Islet precursor cell (in vitro differentiated cells): ENCODE measurements at places on chromosomes 6 and 20.

DNA sequence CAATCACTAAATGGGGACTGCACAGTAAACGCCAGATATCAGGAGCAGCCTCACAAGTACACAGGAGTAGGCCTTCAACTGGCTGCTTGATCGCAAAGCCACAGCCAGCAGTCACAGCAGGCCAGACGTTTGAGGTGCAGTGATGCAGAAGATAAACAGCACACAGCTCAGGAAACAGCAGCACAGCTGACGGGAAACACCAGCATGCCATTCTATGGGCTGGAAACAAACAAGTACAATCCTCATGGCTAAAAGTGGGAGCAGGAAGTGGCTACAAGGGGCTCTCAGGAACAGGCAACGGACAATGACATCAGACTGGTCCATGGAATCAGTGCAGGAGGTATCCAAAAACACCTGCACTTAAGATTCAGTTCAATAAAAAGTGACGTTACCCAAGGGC lies 111.0 kb downstream of the DTNBP1 start:
- DNase-seq = peak; percentile 87

DNA sequence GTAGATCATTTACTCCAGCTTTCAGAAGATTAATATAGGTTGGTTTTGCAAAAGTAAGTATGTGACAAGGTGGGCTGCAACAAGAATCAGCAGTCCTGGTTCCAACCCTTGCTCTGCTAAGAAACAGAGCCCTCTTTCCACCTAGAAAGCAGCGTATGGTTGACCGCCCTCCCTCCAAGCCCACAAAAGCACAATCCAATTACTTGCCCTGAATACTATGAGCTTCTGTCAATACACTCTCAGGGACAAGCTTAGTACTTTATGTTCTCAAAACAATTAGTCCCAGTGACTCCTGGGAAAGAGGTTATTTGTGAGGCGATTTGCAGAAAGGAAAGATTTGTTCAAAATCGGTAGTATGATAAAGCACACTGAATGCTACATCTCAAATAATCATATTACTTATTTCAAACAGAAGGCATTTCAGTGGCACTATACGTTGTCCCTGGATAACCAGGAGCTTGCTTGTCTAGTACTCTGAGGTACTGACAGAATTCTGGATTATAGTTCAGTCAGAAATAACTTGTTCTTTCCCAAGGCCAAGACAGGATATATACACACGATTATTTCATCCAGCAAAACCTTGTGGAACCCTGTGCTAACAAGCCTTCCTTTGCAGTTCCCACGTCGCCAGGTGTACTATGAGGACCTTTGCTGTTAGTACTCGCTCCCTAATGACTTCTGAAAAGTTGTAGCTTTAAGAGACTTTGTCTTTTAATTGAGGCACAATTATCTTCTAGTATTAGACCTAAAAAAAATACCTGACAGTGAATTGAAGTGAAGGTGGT lies 96.9 kb upstream of the ADTRP start:
- no peak for DNase-seq

GRCh38 chr6:114344246-114344970 lies 1.6 kb upstream of the HS3ST5 start:
- DNase-seq = no peak

DNA sequence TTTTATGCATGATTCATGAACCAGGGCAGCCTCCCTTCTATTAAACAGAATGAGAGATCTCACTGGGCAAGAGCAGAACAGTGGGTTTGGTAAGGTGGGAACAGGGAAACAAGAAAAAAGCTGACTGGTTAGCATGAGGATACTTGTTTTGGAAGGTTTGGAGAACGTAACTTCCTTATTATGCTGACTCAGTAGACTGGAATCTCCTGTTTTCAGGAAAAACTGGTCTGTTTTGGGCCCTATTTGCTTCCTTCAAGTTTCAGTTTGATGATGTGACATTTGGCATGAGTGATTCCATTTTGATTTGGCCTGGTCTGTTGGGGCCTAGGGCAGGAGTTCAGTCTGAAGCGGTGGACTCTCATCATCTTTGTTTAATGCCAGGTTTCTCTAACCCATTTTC lies 172.0 kb downstream of the MYLK4 start:
- no peak for DNase-seq

DNA sequence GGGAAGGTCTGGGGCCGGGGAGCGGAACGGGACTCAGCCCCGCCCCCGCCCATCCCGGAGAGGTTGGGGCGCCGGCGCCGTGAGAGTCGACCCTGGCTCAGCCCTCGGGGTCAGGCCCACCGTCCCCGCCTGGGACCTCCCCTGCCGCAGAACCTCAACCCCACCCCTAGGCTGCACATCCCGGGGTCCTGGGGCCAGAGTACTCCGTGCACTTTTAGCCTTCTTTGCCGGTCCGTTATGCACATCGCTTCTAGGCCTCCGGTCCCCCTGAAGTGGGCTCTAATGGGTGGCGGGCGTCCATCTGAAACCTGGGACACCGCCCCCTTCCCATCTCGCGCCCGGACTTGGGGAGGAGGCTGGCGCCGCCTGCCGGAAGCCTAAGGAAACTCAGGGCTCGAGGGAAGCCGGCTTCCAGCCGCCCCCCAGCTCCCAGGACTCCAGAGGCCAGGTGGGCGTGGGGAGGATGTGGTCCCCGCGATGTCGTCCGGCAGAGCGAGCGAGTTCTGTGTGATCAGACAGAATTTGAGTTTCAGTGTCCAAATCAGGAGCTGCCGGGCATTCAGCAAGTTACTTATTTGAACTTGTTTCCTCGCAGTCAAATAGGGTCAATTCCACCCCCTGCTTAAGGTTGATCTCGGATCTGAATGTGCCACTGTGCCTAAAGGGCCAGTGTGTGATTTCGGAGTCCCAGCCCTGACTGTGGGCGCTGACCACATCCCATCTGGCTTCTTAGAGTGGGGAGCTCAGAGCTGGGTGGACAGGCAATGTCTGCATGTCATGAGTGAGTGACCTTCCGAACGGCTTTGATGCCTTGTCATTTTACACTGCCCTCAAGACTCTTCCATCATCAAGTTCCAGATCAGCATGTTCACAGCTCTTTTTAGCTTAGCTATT lies 47.6 kb downstream of the CPXM1 start:
- DNase-seq = peak; percentile 79

- no peak for DNase-seq
Observed at GRCh38 chr6:116884530-116884929, 7.5 kb downstream of the RFX6 start.

DNA sequence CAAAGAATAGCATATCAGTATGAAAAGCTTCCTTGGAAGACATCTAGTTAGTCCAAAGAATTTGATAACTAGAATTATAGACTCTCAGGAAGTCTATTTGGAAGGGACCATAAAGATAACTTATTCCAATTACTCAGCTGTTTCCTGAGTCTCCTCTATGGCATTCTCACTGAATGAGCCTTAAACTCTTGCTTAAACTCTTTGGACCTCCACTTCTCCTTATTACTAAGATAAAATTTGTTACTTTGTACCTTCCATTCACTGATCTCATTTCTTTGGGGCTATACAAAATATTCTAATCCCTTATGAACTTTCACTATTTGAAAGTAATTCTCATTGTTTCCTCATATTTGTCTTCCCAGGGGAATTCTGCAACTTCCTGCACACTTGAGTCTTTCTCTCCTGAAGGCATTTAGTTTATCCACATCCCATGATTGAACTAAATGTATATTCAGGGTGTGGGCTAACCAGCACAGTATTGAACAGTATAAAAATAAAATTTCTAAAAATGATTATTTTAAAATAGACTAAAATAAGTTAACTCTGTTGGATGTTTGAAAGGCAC lies 67.1 kb upstream of the NOTCH4 start:
- no peak for DNase-seq

DNA sequence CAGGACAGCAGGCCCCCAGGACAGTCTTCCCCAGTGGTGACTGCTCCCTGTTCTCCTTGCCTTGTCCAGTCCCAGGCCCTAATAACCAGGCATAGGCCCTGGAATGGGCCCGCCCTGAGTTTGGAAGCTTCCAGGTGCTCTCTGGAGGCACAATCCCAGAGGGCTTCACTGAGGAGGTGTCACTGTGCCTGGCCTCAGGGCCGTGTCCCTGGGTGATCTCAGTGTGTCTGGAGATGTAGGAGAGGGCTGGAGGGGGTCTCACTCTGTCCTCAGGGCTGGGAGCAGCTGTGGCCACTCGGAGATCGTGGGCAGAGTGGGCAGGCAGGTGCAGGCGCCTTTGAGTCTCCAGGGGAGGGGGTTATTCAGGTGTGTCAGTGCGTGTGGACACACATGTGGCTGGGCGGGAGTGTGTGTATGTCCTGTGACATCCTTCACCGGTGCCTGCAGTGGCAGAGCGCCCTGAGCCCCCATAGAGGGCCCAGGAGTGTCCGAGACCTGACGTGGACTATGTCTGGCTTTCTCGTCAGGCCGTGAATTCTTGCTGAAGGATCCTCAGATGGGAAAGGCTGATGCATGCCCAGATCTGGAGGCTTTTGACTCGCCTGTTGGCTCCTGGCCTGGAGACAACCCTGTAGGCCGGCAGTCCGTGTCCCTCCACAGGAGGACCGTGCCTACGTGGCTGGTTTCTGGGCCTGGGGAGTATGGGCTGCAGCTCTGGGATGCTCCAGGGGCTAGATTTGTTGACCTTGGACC lies 5.5 kb upstream of the NPBWR2 start:
- DNase-seq = peak; percentile 49

- DNase-seq = no peak
Observed at GRCh38 chr20:48190757-48191156, 405.5 kb upstream of the SULF2 start.

DNA sequence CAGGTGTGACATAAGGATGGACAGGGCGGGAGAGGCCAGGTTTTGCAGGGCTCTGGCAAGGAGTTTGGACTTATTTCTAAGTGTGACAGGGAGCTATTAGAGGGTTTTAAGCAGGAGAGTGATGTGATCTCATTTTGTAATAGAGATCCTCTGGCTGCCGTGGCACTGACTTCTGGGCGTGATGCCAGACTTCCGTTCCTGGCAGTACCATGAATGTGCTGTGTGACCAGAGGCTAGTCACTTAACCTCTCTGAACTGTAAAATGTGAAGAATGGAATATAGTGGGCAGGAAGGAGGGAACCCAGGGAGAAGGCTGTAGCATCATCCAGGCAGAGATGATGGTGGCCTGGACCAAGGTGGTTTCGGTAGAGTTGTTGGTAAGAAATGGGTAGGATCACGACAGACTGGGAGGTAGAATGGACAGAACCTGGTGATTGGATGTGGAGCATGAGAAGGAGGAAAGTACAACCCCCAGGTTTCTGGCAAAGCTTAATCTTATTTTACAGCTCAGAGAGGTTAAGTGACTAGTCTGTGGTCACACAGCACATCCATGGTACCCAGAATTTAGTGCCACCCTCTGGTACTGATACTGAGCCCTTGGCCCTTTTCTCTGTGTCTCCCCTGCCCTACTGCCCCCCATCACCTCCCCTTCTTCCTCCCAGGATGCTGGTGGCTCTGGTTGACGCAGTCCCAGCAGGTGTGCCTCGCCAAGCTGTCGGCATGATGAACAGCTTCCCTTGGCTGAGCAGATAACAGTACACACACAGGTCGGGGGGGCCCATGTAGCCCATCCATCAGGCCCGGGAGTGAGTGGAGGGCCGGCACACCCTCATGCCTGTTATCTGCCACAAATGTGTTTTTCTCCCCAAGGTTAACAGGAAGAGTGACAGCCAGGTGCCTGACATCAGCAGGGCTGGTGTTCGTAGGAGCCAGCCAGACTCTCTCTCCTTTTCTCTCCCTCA lies 52.9 kb upstream of the CTNNBL1 start:
- DNase-seq = no peak

- no peak for DNase-seq
Observed at GRCh38 chr6:15682965-15683822, 20.4 kb upstream of the DTNBP1 start.

- DNase-seq = no peak
Observed at GRCh38 chr6:117444600-117444999, 18.9 kb upstream of the ROS1 start.

- DNase-seq = no peak
Observed at GRCh38 chr20:12112089-12112474, 194.4 kb downstream of the BTBD3 start.

DNA sequence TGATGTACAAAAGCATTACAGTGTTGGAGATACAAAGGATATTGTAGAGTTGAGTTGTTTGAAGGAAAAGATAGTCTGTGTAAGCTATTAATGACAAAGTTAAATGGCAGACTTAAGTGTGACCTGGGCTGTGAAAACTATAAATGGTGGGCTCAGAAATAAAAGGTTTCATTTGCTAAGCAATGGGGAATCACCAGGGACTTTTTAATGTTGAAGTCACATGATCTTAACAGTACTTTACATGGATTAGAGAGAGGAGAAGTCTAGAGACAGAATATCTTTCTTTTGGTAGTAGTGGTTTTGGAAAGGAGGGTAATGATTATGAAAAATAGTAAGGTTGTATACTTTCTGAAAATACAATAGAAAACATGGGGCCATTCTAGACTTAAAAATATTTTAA lies 67.1 kb downstream of the SCAF8 start:
- DNase-seq = no peak

GRCh38 chr6:14876778-14877613 lies 368.9 kb upstream of the JARID2 start:
- DNase-seq = no peak

GRCh38 chr6:42313941-42314570 lies 96.4 kb upstream of the MRPS10 start:
- DNase-seq = no peak

GRCh38 chr6:44957156-44957555 lies 371.0 kb upstream of the RUNX2 start:
- no peak for DNase-seq

- no peak for DNase-seq
Observed at GRCh38 chr20:51450221-51450712, 92.3 kb downstream of the NFATC2 start.

DNA sequence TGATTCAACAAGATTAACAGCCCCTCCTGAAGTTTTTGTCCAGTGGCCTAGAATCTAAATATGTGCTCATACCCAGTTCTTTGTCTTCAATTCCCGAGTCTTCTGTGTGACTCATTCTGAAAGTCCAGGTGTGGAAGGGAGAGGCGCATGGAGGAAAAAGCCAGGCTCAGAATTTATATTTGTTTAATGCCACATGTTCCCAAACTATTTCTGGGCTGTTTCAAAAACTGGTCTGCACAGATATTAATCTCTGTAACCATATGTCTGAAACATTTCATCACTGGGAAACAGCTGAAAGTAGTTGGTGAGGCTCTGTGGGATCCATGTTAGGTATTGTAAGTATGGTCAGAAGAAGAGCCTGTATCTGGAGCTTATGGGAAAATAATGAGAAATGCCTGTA lies 266.0 kb downstream of the PAX1 start:
- DNase-seq = no peak

DNA sequence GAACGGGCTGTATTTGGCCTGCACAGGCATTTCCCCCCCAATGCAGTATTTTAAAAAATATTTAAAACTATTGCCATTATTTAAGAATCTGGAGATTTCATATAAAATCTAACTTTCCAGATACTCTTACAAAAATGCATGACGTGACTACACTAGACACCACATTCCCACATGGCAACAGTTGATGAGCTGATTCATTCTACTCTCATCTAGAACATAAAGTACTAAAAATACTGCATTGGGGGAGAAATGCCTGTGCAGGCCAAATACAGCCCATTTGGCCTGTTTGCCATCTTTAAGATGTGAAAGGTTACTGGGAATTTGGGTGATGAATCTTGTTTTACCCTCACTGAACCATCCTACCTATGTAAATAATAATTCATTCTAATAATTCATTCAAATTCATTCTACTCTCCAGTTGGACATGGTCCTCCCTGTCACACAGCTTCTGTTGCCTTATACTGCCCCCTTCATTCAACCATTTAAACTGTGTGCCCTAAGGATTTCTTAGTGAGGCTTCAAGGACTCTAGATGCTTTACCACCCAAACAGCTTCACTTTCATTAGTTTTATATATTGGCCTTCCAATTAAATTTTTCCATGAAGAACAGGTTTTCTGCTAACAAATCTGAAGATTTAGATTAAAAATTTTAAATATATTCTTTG lies 6.9 kb upstream of the ZSCAN16 start:
- DNase-seq = no peak
